ENCODE measurements at places on chromosomes 4 and X.

GRCh38 chr4:96776920-96777527, 937.1 kb downstream of the PDHA2 start:
- no peak for DNase-seq

GRCh38 chr4:48139691-48140090, 5.6 kb upstream of the TXK start:
- DNase-seq = no peak

GRCh38 chr4:8039290-8039689, 99.6 kb upstream of the AFAP1 start:
- no peak for DNase-seq

- DNase-seq = no peak
Measured at GRCh38 chrX:111492085-111492484, 19.4 kb upstream of the SERTM2 start.

DNA sequence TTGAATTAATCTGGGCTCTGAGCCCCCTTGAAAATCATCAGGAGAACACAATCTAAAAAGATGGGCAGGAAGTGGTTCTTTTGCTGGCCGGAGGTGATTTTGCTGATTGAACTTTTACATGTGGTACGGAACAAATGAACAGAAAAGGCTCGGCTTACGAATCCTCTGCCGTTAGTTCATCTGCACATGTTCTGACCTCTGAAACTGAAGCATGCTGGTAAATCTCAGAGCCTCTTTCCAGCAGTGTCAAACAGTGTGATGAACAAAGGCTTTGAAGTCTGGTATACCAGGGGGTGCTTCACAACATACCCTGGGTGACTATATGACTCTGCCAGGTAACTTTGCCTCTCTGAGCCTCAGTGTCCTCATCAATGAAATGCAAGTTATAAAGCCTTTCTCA, 194.2 kb upstream of the C1QTNF7 start:
- DNase-seq = no peak

DNA sequence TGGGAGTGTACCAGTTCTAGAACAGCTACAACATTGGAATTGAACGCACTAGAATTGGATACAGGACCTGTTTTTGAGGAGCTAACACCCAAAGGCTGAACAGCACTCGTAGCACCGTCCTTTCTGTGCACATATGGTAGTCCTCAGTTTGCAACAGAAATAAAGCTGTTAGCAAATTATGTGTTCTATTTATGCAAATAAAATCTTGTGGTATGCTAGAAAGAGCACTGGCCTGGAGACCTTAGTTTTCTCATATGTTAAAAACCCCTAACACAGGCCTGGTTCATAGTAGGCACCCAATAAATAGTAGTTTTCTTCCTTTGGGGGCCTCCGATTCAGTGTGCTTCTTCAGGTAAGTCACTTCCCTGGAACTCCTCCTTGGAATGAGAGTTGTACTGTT, 140.3 kb downstream of the AR start:
- no peak for DNase-seq

- DNase-seq = no peak
Measured at GRCh38 chrX:21975812-21976211, 35.3 kb downstream of the SMS start.

- DNase-seq = no peak
Measured at GRCh38 chr4:86401826-86402225, 42.0 kb upstream of the MAPK10 start.

- DNase-seq = no peak
Measured at GRCh38 chrX:1502853-1503252, 34.1 kb downstream of the P2RY8 start.

GRCh38 chr4:25702848-25703247, 47.2 kb downstream of the SLC34A2 start:
- DNase-seq = no peak

GRCh38 chr4:73868206-73869129, 725 bp upstream of the CXCL1 start:
- no peak for DNase-seq

DNA sequence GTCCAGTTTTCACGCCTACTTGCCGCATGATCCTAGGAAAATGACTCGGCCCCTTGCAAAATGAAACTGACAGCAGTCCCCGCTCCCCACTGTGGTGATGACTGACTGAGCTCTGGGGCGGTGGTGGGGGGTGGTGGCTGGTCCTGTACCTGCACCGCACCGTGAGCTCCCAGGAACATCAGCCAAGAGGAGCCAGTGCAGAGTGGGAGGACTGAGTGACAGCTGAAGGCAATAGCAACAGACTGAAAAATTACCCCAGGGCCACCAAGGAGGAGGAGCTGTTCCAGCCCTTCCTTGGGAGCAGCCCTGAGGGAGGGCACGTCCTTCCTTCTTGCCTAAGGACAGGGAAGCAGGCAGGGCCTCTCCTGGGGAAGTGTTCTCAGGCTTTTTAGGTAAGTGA, 2.4 kb upstream of the C4orf50 start:
- no peak for DNase-seq

- peak; percentile 1 for DNase-seq
Measured at GRCh38 chr4:67198727-67199126, 346.6 kb downstream of the CENPC start.

DNA sequence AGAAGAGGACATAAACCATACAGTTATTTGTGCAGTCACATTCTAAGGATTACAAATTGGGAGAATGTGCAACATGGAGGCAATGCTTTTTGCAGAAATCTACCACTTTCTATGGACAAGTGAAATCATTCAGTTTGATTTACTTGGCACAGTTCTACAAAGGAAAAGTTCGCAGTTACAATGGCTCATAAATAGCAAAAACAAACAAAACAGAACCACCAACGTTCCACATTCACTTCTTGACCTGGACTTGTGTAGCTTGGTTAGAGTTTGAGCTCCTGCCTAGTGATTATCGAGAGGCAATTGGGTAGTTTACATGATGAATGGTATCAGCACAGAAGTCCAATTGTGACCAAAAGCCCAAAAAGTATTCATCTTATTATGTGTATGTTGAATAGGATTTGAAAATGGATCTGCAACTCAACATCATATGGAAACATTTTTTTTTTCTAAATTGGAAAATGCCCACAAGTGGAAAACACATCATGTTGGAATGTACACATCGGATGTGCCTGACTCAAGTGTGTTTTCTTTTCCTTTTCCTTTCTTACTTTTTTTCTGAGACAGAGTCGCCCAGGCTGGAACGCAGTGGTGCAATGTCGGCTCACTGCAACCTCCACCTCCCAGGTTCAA, 123.8 kb downstream of the LUZP4 start:
- no peak for DNase-seq

DNA sequence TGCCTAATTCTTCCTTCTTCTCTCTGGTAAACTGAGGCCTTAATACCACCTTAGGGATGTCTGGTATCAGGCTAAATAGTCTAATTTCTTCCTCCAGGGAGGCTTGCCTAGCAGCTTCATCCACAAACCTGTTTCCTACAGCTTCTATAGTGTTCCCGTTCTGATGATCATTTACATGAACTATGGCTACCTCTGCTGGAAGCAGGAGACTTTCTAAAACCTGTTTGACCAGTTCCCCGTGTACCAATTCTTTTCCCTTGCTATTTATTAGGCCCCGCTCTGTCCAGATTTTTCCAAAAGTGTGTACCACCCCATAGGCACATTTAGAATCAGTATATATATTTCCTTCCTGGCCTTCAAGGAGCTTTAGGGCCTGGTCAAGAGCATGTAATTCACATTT, 5.8 kb upstream of the USP38 start:
- DNase-seq = peak; percentile 43

GRCh38 chr4:113613503-113613902, 148.0 kb downstream of the CAMK2D start:
- no peak for DNase-seq

DNA sequence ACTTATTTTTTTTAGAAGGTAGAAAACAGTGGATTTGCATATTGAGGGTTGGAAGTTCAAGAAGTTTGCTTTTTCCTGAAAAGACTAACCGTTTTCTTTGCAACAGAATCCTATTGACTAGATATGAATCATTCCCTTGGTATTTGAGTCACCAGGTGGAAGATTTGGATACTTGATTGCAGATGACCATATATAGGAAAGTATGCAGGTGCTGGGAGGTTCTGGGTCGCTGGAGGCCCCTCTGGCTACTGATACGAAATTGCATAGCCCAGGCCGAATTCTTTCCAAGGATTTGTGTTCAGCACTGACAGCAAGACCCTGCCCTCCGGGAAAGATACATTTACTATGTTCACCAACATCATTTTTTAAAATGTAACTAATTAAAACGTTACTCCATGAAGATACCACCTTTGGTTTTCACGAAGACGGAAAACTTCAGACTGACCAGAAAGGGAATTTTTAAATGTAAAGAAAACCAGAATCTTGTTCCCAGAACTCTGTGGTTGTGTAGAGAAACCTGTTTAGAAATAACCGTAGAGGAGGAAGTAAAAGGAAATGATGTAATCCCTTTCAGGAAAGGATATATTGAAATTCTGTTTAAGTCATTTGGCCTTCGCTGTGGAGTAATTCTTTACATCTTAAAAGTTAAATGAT, 946 bp downstream of the ANXA3 start:
- peak; percentile 74 for DNase-seq

GRCh38 chrX:9466124-9466495, 1.3 kb downstream of the TBL1X start:
- DNase-seq = peak; percentile 29

GRCh38 chrX:136671006-136671610, 23.1 kb downstream of the CD40LG start:
- DNase-seq = no peak

DNA sequence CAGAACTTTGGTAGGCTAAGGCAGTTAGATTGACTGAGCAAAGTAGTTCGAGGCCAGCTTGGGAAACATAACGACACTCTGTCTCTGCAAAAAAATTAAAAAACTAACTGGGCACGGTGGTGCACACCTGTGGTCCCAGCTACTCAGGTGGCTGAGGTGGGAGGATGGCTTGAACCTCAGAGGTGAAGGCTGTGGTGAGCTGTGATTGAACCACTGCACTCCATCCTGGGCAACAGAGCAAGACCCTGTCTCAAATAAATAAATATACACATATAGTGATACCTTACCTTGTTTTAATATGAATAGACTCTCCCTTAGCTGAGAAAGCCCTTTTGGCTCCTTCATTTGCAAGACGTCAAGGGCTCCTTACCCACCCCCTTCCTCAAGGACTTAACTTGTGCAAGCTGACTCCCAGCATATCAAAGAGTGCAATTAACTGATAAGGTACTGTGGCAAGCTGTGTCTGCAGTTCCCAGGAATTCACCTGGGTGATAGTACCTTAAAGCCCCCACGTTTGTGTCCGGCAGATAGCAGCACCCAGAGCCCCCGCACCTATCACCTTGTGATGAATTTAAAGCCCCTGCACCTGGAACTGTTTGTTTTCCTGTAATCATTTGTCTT, 655.6 kb upstream of the GALNTL6 start:
- no peak for DNase-seq

- DNase-seq = no peak
Measured at GRCh38 chr4:135269125-135269890, 1067.7 kb upstream of the PABPC4L start.

DNA sequence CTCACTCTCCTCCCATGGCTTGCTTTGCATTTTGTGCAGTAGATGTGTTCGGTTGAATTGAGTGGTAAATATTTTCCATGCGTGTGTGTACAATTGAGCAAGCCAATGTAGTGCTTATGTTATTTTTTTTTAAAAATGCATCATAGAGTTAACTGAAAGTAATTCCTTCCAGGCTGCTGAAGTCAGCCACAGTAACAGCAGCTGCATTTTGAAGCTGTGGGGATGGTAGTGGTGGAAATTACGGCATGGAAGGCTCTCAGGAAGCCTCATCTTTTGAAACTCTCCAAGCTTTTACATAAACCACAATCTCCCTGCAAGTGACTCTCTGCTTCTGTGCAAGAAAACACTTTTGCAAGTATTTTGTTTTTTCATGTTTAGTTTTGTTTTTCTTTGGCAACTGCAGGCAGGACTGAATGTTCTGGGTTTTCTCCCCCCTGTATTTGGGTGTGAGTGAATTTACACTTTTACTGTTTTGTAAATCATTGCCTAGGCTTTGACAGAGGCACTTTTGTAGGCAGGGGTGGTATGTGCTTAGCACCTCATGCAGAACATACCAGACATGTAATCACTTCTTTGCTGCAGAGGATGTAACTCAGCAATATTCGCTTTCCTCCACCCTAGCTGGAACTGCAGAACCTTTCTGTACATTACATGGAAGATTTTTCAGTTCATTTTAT, 56.2 kb downstream of the LRRC66 start:
- DNase-seq = no peak

- DNase-seq = no peak
Measured at GRCh38 chr4:57652779-57653178, 542.6 kb upstream of the IGFBP7 start.

- peak; percentile 1 for DNase-seq
Measured at GRCh38 chr4:178599521-178599920, 1157.3 kb upstream of the AGA start.

GRCh38 chr4:154035341-154035740, 246.5 kb upstream of the SFRP2 start:
- no peak for DNase-seq

GRCh38 chr4:183399126-183399522, 45.3 kb upstream of the CDKN2AIP start:
- DNase-seq = no peak

DNA sequence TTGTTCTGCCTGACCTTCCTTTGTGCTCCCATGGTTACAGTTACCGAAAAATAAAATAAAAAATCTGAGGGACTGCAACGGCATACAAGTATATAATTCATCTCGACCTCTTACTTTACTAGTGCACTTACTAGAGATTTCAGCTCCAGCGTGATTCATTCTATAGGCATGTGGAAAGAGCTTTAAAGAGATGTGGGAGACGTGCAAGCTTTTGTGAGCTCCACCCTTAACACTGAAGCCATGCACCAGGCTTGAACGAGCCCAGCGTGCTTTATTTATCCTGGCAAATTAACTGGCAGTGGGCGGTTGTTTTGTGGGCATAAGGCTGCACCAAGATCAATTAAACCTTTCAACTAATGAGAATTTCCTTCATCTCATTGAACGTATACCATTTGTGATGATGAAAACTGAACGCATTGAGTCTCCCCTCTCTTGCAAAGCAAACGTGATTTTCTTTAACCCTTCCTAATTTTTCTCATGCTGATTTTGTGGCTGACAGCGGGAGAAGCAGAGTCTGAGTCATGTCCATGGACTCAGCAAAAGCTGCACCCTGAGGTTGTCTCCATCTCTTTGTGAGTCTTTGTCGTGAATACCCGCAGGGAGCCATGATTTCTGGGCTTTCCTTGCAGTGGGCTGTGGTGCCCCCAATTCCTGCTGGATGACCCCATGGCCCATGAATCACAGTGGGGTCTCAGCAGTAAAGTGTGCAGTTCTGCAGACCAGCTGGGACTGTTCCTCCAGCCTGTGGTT, 60.1 kb downstream of the MXRA5 start:
- peak; percentile 12 for DNase-seq

DNA sequence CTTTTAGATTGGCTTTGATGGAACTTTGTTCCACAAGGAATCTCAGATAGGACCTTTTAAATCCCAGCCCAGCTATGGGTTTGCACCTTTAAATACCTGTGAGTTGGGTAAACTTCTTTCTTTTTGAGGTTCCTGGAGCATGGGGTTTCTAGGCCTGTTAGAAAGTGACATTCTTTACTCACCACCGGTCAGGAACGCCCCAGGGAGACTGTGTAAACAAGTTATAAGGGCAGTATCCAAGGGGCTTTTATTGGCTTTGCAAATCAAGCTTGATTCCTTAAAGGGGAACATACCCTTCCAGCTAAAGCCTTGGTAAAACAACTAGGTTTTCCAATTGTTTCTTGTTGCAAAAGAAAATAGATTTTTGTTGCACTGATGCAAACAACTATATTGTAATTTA, 93.4 kb downstream of the TENT5D start:
- DNase-seq = peak; percentile 8

GRCh38 chrX:15926622-15927021, 72.0 kb upstream of the AP1S2 start:
- no peak for DNase-seq

- DNase-seq = peak; percentile 2
Measured at GRCh38 chrX:21838937-21839333, 482 bp upstream of the MBTPS2 start.

All from Calu3 (cell line).